Activated CD8-positive, alpha-beta memory T cell treated with anti-CD3 and anti-CD28 coated beads for 36 hours (primary cell): ENCODE measurements at places on chromosomes 3 and 15. TPM values are rescaled to one million over a fixed set of nuclear protein-coding genes. Genes with fewer than 3 reads are reported as not detected.

Gene GOLGA6B
- not detected for total RNA-seq

Gene RGMA
- not detected for total RNA-seq

Gene AADACL2
- total RNA-seq: not detected

Gene CA12
- total RNA-seq: not detected

Gene CCR1
- total RNA-seq: 0.48 TPM

Gene ZNF445
- 14.1 TPM for total RNA-seq

Gene SNTN
- not detected for total RNA-seq

Gene COLQ
- total RNA-seq: 0.84 TPM

Gene CYP1A1
- 1.0 TPM for total RNA-seq

Gene CFAP92
- total RNA-seq: 0.06 TPM

Gene FAM174B
- 4.9 TPM for total RNA-seq

Gene GOLGA6L4
- total RNA-seq: 0.84 TPM

Gene COX17
- 97.0 TPM for total RNA-seq

Gene OIP5
- 18.7 TPM for total RNA-seq

Gene PRR23B
- not detected for total RNA-seq

Gene ZNF502
- total RNA-seq: 1.3 TPM

Gene SLC9A9
- 1.0 TPM for total RNA-seq

Gene UBXN7
- 63.0 TPM for total RNA-seq

Gene TMEM158
- not detected for total RNA-seq

Gene NGLY1
- total RNA-seq: 50.0 TPM

Gene AMIGO3
- not detected for total RNA-seq

Gene WNT7A
- total RNA-seq: not detected

Gene WNT5A
- not detected for total RNA-seq

Gene ASB14
- not detected for total RNA-seq

Gene PLIN1
- total RNA-seq: 0.25 TPM

Gene CLEC3B
- total RNA-seq: not detected

Gene CHRNA3
- total RNA-seq: not detected

Gene MBD4
- 48.2 TPM for total RNA-seq

Gene KLHDC8B
- 2.0 TPM for total RNA-seq

Gene DCBLD2
- total RNA-seq: 1.9 TPM

Gene MCF2L2
- 3.7 TPM for total RNA-seq

Gene ANKRD34C
- not detected for total RNA-seq

Gene WWTR1
- 1.2 TPM for total RNA-seq

Gene BFSP2
- total RNA-seq: not detected

Gene SEMA3B
- total RNA-seq: 0.46 TPM

Gene CILP
- 0.04 TPM for total RNA-seq

Gene CHD2
- 90.6 TPM for total RNA-seq

Gene B3GNT5
- total RNA-seq: 19.6 TPM

Gene ATOSA
- 10.9 TPM for total RNA-seq

Gene PPP1R14D
- total RNA-seq: not detected

Gene POLR2M
- total RNA-seq: 67.0 TPM

Gene PXYLP1
- total RNA-seq: 7.6 TPM

Gene TNFAIP8L3
- 1.6 TPM for total RNA-seq

Gene C3orf85
- not detected for total RNA-seq

Gene CPN2
- not detected for total RNA-seq

Gene CHRM5
- total RNA-seq: not detected

Gene BOC
- not detected for total RNA-seq

Gene SPPL2A
- 101 TPM for total RNA-seq

Gene ZNF774
- 1.0 TPM for total RNA-seq

Gene LRTM1
- not detected for total RNA-seq
